ENCODE measurements at places on chromosomes 12 and 14. TPM values are rescaled to one million over a fixed set of nuclear protein-coding genes. Genes with fewer than 3 reads are reported as not detected.

- peak; percentile 28 for DNase-seq
These were observed 84.3 kb downstream of the ETNK1 start for GRCh38 chr12:22709292-22709691.

The SLC5A8 gene
- total RNA-seq, result not detected

DNA sequence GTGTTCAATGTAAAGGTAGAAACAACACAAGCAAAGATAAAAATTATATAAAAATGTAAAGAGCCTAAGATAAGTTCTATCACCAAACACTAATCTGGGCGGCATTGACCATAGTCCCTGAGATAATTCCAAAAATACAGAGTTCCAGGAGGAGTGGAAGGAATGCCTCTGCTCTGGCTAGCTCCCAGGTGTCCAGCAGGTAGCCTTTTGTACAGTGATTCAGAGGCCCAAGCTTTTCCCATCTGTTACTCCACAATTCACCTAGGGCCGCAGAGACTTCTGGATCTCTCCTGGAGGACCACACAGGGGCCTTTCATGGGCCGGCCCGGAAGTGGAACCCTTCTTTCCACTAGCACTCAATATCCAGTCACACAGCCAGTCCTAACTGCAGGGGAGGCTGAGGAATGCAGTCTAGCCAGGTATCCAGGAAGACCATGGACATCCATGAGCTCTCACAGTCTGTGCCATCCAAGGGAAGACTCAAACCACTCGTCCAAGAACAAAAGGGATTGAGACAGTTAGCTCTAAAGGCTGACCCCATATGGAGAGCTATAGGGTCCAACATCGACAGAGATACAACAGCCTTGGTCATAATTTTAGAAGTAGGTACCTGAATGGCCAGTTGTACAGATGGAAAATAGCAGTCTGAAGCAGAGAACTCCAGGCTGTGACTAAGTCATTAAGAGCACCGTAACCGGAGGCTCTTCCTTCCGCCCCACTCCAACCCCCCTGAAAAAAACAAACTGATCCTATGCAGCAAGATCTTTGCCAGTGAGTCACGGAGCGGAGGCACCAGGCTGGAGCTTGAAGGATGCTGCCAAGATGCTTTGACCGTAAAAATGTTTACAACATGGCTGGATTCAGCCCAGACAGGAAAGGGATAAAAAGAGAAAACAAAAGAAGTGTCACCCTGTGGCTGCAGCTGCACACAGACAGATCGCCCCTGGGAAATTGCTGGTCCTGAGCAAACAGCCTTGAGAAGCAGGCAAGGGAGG is 204.8 kb downstream of the NUAK1 start:
- peak; percentile 99 for DNase-seq

The HNF1A gene
- not detected for total RNA-seq

The PRH2 gene
- total RNA-seq, result not detected

GRCh38 chr12:87897662-87898061 is 131.5 kb downstream of the C12orf50 start:
- no peak for DNase-seq

DNA sequence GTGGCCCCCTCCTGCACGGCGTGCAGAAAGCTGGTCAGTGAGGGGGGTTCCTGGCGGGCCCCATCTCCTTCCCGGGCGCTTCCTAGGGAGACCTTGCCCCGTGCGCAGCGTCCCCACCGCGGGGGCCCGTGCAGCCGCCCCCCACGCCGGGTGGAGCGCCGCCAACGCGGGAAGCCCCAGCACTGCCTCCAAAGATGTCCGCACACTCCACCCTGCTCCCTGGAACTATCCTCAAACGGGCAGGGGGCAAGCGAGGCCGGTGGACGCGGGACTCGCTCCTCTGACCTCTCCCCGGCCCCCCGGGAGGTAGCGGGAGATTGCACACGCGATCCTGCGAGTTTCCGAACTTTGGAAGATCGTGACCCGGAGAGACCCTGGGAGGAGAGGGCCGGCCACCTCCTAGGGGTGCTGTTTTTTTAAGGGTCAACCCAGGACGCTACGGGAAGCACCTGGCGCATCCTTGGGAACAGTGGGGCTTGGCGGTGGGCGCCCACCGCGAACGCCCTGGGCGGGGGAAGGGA is 1.5 kb upstream of the FZD10 start:
- no peak for DNase-seq

DNA sequence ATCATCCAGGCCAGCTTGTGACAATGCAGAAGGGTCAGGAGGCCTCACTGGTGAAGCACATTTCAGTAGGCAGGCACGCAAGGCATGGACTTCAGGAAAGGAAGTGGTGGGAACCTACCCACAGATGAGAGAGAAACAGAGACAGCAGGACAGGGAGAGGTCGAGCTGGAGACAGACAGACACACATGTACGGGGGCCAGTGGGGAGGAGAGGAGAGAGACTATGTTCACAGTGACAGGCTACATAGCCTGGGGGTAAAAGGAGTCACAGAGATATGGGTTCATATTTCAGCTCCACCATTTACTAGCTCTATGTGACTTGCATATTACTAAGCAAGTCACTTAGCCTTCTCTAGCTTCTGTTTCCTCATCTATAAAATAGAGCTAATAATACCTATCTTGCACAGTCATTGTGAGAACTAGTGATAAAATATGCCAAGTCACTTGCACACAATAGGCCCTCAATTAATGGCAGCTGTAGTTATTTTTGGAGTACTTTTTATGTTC is 91.1 kb upstream of the FUT8 start:
- peak; percentile 85 for DNase-seq

GRCh38 chr12:92732716-92733115 is 29.9 kb downstream of the PLEKHG7 start:
- DNase-seq, result no peak

The ST8SIA1 gene
- 1.7 TPM for total RNA-seq

GRCh38 chr14:81070511-81070910 is 115.1 kb downstream of the TSHR start:
- no peak for DNase-seq

The ATL1 gene
- 0.96 TPM for total RNA-seq

DNA sequence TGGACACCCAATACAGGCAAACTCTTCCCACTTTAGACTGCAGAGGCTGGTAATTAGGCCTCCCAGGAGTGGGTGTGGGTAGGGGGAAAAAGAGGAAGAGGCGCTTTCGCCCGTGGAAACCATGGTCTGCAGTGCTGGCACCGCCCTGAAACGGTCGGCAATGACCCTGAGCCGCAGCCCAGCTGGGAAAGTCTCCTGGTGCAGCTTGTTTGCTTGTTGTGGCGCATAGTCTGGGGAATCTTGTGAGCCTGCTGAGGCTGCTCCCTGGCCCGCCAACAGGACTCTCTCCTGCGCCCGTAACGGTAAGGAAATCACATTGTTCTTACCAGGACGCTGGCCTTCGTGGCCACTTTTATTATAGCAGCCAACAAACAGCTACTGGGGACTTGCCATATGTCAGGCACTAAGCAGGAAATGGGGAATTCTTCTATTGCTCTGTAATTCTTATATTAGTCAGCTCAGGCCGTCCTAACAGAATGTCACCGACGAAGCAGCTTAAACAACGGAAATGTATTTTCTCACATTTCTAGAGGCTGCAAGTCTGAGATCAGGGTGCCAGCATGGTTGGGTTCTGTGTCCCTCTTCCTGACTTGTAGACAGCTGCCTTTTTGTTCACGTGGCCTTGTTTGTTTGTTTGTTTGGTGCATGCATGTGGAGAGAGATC is 52.5 kb upstream of the RIN3 start:
- DNase-seq, result peak; percentile 14

The SMOC1 gene
- not detected for total RNA-seq

The ATP5F1B gene
- total RNA-seq, result 475 TPM

GRCh38 chr12:67811437-67812361 is 163.2 kb downstream of the DYRK2 start:
- DNase-seq, result peak; percentile 60

GRCh38 chr14:100132161-100132902 is 27.1 kb downstream of the DEGS2 start:
- DNase-seq, result peak; percentile 18

DNA sequence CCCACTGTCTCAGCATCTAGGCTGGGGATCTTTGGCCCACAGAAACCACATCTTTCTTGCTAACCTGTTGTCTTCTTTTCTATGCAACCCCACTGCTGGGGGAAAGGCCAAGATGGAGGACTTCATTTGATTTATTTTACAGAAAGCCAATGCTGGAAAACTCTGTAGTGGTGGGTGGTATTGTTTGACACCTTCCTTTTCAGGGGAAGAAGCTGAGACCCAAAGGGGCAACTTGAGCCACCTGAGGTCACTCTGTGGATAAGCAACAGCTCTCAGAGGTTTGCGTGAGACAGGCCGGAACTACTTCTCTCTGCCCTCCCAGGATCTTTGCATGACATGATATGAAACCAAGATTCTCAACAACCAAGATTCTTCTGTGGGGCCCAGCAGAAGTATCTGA is 645.2 kb downstream of the VRK1 start:
- DNase-seq, result no peak

DNA sequence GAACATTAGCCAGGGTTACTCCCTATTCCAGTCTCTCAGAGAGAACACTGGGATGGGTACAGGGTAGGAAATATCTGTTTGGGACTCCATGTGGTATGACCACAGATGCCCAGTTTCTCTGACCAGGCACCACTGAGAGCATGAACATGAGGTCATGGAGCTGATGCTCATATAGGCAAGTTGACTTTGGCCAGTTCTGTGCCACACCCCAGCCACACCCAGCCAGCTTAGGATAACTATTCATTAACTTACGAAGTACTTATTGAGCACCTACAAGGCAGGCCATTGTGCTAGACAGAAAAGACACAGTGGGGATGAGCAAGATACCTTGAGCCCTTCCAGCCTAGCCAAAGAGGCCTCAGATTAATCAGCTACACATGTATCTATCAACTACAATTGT is 262.5 kb downstream of the DPF3 start:
- no peak for DNase-seq

- DNase-seq, result no peak
These were observed 99.6 kb downstream of the LMO3 start for GRCh38 chr12:16506394-16506793.

GRCh38 chr14:37343307-37344094 is 145.8 kb downstream of the MIPOL1 start:
- peak; percentile 0 for DNase-seq

DNA sequence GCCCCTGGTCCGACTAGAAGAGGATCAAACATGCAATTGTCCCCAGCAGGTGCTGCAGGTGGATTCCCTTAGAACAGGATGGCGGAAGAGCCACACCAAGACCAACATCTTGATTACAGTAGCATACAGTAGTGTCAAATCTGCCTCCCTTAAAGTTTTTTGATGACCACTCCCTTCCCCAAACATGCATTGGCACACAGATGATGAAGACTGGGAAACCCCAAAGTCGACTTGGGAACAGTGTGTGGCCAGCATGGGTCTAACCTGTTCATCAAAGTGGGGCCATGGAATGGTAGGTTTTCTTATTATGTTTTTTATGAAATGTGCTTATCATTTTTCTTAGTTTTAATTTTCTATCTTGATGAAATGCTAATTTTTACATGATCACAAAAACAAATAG is 8.8 kb downstream of the PLXNC1 start:
- no peak for DNase-seq

GRCh38 chr14:32696325-32697091 is 242.2 kb upstream of the NPAS3 start:
- DNase-seq, result no peak

The PZP gene
- total RNA-seq, result not detected

The PLEKHD1 gene
- total RNA-seq, result not detected

- peak; percentile 29 for DNase-seq
These were observed 626.6 kb downstream of the DIO2 start for GRCh38 chr14:79584679-79585078.

The TAS2R20 gene
- total RNA-seq, result 0.24 TPM

- DNase-seq, result no peak
These were observed 56.1 kb downstream of the DAAM1 start for GRCh38 chr14:59244581-59244980.

The LIN7A gene
- total RNA-seq, result under 0.01 TPM

DNA sequence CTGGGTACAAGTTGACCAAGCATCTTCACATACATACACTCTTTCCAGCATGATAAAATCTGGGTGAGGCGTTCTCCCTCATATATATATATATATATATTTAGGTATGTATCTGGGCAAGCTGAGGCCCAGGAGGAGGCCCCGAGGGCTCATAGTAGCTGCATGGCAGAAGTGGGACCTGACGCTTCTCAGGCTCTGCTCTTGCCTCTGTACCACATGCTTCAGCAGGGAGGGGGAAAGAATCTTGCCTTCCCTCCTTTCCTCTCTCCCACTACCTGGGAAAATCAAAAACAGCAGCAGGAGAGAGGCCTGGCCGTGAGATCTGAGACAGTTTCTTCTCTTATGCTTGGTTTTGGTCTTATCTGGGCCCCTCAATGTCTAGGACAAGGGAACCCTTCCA is 9.2 kb downstream of the PPP1R1A start:
- DNase-seq, result no peak

The MYF6 gene
- not detected for total RNA-seq

DNA sequence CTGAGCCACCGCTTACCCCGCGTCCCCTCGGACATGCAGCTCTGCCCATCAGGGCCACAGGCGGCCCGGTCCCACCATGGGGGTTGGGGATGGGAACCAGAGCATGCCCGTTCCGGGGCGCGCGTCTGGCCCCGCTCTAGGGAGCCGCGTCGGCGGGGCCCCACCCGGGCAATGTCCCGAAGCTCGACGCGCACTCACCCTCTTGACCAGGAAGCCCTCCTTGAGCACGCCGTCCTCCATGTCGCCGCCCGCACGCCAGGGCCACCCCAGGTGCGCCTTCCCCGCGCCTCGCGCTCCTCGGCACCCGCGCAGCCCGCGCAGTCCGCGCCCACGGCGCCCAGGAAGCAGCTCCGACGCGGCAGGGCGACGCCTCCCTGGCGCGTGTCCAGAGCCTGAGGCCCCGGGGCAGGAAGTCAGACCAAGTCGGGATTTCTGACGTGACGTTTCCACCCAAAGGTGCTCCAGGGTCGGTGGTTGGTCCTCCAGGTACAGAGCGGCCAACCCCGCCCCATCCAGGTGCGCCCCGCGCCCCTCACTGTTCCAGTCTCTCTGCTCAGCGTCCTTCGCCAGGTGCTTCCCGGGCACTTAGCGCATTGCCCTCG is at the start of gene PLEK2:
Gene PLEK2 (minus strand): TSS at position 346 of the 602 bp plus-strand sequence. CDS start 106 bp downstream, at position 240.
- DNase-seq, result peak; percentile 54

The REP15 gene
- 1.4 TPM for total RNA-seq

GRCh38 chr14:89992273-89992672 is 36.5 kb downstream of the TDP1 start:
- DNase-seq, result no peak

- DNase-seq, result no peak
These were observed 60.3 kb upstream of the GALNT9 start for GRCh38 chr12:132389526-132390286.

The IFI27L1 gene
- total RNA-seq, result 8.9 TPM

The KRT75 gene
- not detected for total RNA-seq

The DDN gene
- not detected for total RNA-seq

- peak; percentile 80 for DNase-seq
These were observed at the start of gene SVOP for GRCh38 chr12:109020796-109021380. Gene SVOP (minus strand): TSS chr12:109021068. CDS start chr12:109020868, 200 bp downstream.

DNA sequence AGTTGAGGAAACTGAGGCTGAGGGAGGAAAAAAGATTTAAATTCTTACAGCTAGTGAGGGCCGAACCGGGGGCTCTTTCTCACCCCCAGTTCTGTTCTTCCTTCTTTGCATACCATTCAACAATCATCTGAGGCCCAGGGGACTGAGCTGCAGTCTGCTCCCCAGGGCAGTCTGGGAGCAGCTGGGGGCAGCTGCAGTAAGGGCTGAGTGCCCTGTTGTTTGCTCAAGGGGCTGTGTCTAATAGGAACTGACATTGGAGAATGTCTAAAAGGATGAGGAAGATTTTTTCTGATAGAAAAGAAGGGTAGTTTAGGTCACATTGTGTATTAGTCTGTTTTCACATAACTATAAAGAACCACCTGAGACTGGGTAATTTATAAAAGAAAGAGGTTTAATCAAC is 42.2 kb downstream of the SLC17A8 start:
- no peak for DNase-seq

Measured in RPMI7951 (cell line).